ENCODE measurements at places on chromosomes 12 and 14.

- DNase-seq: no peak
Observed at GRCh38 chr12:113802966-113803758, 163.0 kb downstream of the RBM19 start.

DNA sequence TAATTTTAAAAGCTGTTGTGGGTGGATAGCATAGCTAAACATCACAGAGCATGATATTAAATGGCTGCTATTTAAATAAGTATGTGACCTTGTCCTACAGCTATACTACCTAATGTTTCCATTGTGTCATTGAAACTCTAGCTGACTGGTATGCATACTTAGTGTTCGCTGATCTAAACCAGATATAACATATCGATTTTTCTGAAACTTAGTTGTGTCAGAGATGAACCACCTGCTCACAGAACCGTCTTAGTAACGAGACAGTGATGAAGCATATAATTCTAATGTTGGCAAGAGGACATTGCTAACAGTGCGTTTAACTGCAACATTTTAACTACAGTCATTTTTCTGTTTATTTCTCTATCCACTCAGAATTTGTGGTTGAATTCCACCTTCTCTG lies 36.1 kb upstream of the NUAK1 start:
- DNase-seq: no peak

DNA sequence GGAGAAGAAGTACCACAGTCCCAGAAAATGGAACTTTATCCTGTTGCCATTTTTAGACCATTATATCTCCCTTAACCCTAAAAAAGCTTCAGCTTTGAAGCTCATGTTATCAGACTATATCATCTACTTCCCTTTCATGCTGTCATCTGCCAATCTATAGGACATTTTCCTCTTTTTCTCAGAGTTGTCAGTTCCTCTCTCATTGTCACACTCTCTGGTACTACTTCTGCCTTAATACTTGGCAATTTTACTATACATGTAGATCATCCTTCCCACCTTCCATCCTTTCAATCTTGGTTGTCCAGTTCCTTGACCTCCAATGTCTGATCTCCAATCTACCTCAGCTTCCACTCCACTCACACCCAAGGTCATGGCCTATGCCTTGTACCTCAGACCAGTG lies 57.4 kb downstream of the SLC15A5 start:
- no peak for DNase-seq

GRCh38 chr12:26719852-26720251 lies 113.1 kb downstream of the ITPR2 start:
- no peak for DNase-seq

GRCh38 chr14:74962493-74962892 lies 7.1 kb upstream of the PGF start:
- DNase-seq: no peak

GRCh38 chr12:15165012-15165659 lies 56.1 kb downstream of the RERG start:
- no peak for DNase-seq

GRCh38 chr12:104166465-104166864 lies 28.5 kb upstream of the NFYB start:
- DNase-seq: no peak

- DNase-seq: no peak
Observed at GRCh38 chr12:27762757-27763156, 17.3 kb upstream of the KLHL42 start.

DNA sequence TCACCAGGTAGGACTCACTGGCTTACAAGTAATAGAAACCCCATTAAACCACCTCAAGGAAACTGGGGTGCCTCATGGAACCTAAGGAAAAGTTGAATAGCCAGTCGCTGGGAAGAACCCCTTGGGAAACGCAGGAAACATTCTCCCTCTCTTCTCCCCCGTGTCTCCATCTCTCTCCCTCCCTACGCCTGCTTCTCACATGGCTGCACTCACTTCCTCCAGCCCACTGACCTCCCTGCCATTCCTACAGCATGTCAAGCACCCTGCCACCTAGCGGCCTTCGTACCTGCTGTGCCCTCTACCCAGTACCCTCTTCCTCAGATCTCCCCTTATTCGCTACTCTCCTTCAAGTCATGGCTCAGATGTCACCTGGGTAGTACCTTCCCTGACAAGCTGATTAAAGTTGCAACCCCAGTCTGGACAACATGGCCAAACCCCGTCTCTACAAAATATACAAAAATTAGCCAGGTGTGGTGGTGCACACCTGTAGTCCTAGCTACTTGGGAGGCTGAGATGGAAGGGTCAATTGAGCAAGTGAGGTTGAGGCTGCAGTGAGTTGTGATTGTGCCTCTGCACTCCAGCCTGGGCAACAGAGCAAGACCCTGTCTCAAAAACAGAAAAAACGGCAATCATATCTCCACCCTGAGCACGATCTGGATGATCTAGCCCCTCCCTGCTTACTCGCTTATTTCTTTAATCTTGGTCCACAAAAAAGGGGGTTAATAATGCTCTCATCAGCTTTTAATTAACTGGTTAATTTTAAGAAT lies 6.4 kb upstream of the DTX1 start:
- DNase-seq: no peak

- no peak for DNase-seq
Observed at GRCh38 chr12:131610891-131611290, 100.0 kb upstream of the SFSWAP start.

GRCh38 chr12:93126069-93126474 lies 197.0 kb upstream of the EEA1 start:
- no peak for DNase-seq

DNA sequence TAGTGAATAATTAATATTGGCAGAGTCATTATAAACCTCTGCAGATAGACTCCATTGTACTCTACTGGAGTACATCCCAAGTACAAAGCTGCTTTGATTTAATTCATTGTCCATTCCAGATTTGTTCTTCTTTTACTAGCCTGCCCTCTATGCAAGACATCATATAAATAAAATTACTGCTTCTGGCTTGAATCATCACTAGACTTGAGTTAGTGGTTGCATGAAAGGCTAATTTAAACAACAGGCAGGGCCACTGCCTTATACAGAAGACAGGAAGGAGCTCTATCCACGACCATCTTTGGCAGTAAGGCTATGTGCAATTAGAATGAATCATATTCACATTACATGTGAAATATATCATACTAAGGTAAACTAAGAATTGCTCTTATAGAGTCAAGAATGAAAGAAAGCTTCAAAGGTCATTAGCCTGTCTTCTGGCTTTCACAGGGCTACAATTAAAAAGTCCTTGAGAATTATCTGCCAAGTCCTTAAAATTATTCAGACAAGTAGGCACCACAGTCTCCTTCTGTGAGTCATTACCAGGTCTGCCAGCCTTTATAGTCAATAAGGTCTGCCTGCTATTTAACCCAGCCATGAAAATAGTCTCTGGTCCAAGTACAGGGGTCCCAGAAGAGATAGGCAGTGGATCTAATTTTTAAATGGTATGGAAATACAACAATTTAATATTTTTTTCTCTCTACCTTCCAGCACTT lies 631.8 kb downstream of the TMTC2 start:
- DNase-seq: no peak

DNA sequence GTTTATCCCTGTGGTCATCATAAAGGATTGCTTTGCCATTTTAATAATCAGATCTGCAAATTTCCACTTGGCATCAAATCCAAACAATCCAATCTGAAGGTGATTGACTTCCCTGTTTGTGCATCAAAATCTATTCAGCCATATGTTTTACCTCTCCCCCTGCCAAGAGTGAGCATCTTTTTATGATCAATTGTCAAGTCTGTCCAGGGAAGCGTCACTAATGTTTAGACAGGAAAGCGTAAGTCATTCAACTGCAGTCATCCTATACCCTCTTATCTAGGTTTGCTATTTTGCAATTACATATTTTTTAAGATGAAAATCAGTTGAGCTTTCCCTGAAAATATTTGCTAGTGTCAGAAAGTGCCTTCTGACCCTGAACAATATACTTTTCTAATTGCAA lies 1224.1 kb upstream of the SEL1L start:
- no peak for DNase-seq

DNA sequence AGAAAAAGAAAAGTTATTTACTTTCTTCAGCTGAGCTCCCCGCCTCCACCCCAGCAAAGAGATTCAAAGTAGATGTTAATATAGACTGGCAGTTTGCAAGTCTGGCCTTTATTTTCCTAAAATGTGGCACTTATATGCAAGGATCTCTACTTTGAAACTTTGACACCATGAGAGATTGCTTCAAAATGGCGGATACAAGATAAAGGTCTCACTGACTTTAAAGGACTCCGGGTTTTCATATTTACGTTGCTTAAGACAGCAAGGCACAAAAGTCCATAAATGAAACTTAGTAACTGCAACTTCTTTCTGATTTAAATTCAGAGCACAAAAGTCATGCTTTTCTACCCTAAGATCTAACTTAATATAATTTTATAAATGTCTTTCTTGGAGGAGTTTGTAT lies 3.5 kb downstream of the OTX2 start:
- DNase-seq: no peak

DNA sequence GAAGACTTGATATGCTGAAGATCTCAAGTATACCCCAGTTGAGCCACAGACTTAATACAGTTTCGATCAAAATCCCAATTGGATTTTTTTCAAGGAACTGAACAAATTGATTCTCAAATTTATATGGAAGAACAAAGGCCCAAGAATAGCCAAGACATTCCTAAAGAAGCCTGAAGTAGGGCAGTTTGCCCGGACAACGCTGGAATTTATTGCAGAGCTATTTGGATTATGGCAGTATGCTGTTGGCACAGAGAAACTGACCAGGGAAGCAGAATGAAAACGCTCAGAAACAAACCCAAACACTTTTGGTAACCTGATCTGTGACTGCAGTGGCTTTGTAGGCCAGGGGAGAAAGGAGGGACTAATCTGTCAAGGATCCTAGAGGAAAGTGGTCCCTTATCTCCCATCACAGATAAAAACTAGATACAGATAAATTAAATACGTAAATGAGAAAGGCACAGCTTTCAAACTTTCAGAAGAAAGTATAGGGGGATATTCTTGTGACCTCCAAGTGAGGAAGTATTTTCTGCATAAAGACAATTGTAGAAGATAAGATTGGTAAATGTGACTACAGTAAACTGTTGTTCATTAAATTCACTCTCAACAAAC lies 35.9 kb upstream of the GSC start:
- no peak for DNase-seq

DNA sequence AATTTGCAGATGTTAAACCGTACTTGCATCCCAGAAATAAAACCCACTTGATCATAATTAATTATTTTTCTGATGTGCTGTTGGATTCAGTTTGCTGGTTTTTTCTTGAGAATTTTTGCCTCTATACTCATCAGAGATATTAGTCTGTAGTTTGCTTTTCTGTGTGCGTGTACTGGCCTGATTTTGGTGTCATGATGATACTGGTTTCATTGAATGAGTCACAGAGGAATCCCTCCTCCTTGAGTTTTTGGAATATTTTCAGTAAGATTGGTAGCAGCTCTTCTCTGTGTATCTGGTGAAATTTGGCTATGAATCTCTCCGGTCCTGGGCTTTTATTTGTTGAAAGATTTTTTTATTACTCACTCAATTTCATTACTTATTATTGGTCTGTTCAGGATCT lies 100.4 kb upstream of the PMCH start:
- DNase-seq: no peak

- DNase-seq: no peak
Observed at GRCh38 chr12:7856516-7856915, 16.2 kb downstream of the SLC2A14 start.

GRCh38 chr12:116380108-116380507 lies 102.6 kb upstream of the MED13L start:
- DNase-seq: no peak

DNA sequence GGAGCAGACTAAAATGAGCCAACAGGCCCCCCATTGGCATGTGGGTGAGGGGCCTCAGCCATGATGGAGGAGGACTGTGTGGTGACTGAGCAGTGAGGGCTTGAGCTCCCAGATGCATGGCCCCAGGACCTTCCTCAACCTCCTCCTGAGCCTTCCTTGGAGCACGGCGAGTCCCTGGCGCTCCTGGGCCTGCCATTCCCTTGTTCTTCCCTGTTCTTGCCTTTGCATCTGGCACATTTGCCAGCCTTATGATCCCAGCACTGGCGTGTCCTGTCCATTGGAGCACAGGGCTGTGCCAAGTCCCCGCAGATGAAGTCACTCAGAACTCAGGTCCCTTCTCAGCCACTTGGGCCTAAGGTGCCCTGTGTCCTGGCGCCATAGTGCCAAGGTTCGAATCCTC lies 40.3 kb upstream of the MEG3 start:
- no peak for DNase-seq

GRCh38 chr14:22522466-22522957 lies 66.5 kb downstream of the DAD1 start:
- no peak for DNase-seq

- DNase-seq: no peak
Observed at GRCh38 chr12:58140395-58140794, 199.0 kb downstream of the ATP23 start.

GRCh38 chr12:42756841-42757623 lies 167.5 kb upstream of the PRICKLE1 start:
- DNase-seq: no peak

DNA sequence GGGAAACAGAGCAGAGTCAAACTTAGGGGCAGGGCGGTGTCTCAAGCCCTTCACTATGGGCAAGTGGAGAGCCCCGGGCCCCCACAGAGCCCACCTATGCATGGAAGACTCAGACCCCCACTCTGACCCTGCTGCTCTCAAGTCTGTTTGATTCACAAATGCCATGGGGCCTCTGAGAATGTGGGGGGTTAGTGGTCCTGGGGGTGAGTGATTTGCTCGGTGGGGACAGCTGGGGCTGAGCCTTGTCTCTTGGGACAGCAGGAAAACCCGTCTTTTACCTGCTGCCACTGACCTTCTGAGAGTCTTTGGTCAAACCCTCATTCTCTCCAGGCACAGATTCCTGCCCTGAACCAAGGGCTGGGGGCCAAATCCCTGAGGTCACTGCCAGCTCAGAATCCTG lies 201.0 kb upstream of the RTL1 start:
- no peak for DNase-seq

DNA sequence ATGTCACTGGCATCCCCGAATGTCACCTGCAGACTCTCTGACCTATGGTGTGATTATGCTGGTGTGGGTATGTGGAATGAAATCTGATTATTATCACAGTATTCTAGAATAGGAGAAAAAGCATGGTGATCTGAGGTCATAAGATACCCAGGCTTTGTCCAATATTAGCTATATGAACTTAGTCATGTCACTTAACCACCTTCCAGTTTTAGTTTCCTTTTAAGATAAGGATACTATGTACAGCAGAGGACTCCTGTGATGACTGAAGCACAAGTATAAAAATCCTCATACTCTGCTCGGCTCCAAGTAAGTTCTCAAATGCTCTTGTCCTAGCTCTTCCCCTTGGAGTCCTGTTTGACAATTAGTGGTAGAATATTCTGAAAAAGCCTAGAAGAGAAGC lies 2.8 kb downstream of the GNS start:
- DNase-seq: no peak

DNA sequence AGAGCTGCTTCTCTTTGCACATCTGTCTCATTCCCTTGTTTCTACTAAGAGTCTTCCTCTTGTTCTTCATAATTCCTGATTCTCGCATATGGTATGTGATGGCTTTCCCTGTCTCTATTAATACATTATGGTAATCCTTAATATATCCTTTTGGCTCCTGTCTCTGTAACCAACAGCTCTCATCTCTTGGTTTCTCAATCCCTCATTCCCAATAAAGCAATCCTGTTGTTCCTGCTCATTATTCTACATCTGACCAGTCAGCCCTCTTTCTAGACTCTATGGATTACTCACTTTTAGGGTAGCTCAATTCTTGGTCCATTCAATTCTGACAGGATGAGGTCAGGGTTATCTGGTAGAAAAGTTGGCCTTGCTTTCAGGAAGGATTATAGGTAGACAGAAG lies 349.9 kb downstream of the LRIG3 start:
- no peak for DNase-seq

GRCh38 chr12:108972358-108972757 lies 48.5 kb downstream of the SVOP start:
- DNase-seq: no peak

- DNase-seq: no peak
Observed at GRCh38 chr12:127054531-127054930, 1212.4 kb upstream of the TMEM132C start.
